ENCODE measurements at places on chromosomes 4 and X.
A peak's percentile ranks its signal among the peaks of the same experiment; 100 is the strongest.

DNA sequence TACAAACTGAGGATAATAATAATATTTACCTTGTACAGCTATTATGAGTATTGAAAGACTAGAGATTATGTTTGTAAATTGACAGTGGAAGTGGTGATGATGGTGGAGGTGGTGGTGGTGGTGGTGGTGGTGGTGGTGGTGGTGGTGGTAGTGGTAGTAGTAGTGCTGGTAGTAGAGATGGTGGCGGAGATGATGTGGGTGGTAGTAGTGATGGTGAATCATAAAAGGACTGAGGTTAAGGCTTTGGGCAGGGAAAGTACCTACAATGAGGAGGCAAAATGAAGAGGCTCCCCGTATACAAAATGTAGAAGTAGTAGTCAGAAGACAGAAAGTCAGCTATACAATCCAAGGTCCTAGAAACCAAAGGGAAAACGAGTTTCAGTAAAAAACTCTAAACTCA, 214.1 kb downstream of the BCOR start:
- DNase-seq = peak; percentile 43

DNA sequence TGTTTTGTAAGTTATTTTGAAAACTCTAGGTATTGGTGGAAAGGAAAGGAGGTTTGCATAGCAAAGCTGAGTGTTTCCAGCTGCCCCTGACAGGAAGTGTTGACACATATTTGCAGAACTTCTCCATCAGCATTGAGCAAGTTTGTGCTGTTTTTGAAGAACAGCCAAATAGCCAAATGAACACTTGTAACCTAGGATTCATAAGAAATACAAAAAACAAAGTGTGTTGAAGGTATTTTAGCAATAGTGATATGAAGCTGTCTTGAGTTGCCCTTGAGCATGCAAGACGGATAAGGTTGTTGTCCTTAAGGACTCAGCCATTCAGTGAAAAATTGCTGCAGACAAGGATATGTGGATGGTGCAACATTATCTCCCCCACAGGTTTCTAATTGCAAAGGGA, 68.3 kb upstream of the PGM2 start:
- DNase-seq = peak; percentile 10

DNA sequence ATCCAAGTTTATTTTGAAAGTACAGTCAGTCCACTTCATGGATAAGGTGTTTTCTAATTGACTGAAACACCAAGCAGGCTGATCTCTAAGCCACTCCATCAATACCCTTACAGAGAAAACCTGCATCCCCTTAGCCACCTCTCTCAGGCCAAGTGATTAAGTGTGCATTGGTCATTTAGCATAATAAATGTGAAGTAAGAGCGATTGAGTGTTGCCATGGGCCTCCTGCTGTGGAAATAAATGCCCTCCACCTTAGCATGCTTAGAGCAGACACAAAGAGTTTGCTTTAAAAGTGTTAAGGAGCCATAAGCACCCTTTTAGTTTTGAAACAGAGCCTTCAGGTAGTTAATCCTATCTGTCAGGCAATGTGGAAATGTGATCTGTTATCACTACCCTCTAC, 386.5 kb downstream of the GPAT3 start:
- no peak for DNase-seq

- DNase-seq = no peak
Observed at GRCh38 chr4:132333724-132334047, 815.4 kb upstream of the PCDH10 start.

DNA sequence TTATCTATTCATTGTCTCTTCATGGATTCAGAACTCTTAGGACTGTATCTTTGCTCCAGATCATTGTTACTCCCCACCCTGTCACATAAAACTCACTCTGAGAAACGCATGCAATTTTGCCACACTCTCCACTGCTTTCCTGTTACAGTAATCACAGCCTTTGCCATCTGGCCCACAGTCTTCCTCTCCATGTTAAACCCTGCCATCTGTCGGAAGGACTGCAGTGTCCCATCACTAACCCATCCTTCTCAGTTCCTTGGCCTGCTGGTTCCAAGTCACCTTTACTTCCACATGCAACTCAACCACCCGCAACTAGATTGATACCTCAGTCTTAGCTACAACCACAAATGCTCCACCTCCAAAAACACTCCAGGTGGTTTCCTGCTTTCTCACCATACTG, 308.7 kb upstream of the FAM241A start:
- DNase-seq = no peak

DNA sequence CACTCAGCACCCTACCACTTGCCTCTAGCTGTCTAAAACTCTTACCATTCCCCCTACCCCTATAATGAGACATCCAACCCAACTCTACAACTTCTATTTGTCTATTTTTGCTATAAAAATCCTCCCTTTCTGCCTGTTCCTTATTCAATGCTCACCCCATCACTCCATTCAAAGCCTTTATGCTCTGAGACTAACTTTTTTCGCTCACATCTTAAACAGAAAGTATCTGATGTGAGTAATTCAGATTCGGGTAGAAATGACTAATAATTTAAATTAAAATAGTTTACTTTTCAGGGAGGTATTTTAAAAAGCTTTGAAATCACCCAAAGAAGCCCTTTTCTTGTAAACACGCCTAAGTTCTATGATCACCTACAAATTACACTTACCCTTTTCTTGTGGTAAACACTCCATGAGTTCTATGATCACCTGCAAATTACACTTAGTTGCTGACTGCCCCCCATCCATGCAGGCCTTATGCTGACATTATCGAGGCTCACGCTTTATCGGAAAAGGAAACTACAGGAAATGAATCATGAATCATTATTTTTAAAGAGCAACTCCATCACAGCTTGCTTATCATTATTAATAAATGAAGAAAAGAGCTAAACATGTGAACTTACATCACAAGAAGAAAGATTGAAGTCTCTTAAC, 168.7 kb upstream of the PPP1R2C start:
- peak; percentile 75 for DNase-seq

DNA sequence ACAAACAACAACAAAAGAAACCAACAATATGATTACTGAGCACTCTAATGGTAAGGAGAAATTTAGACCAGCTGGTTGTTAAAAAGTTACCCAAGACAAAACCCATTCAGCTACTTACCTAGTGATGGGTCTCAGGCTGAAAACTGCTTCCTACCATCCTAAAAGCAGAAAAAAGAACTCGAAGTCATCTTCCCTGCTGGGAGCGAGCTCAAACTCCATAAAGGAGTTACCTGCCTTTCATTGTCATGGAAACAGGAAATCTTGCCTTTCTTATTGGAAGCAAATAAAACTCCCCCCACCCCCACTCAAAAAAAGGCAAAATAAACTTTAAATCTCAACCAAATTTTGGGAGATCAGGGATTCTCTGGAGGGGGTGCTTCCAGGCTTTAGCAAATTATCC, 1478.3 kb downstream of the C4orf33 start:
- no peak for DNase-seq

DNA sequence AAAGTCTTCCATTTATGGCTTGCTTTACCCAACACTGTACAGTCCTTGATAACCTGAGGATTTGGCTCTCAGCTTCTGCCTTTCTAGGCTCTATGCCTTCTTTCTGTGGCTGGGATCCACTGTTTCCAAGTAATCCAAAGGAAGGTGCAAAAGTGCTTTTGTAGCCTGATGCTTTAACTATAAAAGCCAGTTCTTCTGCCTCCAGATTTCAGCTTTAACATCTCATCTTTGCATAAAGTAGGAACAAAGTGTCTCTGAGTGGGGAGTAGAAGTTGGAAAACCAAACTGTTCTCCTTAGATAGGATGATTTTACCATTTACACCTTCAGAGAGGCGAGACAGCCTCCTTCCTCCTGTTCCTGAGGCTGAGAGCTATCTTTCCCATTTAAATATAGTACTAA, 11.1 kb upstream of the SEC24D start:
- no peak for DNase-seq

DNA sequence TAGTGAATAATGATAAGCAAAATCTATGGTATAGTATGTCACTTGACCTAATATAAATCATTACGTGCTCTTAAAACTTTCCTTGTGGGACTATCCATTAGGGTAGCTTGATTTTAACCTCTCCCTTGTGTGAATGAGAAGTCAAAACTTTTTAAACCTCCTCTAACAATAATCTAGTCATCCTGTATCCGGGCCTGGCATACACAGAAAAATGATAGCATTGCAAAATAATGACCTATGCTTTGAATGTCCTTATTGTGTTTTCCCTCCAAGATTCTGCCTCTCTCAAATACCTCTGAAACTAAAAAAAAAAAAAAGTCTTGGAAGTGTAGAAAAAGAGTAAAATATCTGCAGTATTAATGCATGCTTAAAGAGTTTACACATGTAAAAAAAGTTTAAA, 250.0 kb upstream of the NDST3 start:
- DNase-seq = no peak

Measured in CD4-positive, alpha-beta T cell treated with Interleukin-2 at 100 ng/mL for 4 hours (primary cell).